ENCODE measurements at places on chromosomes 6 and 20.
A peak's percentile ranks its signal among the peaks of the same experiment; 100 is the strongest.

DNA sequence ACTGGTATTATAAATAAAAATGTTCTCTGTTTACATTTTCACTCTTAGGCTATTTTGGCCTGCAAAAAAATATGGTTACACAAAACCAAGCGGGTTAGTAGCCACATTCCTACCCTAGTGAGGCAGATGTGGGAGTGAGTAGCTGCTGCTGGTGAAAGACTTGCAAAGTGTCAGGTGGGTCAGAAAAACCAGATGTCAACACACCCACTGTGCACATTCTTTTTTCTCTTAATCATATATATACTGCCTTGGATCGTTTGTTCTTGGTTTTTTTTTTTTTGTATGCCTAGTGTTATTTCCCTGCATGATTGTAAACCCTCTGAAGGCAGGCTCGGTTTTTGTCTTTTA, 68.0 kb upstream of the TFB1M start:
- peak; percentile 62 for DNase-seq

DNA sequence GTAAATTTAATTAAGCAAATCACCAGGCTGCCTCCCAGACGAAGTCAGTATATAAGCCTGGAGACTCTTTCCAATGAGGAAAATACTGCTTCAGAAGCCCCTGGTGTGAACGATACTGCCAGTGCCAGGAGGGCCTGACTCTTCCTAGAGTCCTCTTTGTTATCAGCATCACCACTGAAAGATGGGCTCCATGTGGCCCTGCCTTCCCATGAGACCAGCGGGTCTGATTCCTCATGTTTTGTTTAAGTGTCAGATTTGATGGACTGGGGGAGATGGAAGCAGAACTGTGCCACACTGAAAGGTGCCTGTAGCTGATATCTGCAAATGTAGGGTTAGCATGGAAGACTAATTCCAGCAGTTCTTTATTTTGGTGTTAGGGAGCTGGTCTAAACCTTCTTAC, 7.9 kb downstream of the NQO2 start:
- no peak for DNase-seq

DNA sequence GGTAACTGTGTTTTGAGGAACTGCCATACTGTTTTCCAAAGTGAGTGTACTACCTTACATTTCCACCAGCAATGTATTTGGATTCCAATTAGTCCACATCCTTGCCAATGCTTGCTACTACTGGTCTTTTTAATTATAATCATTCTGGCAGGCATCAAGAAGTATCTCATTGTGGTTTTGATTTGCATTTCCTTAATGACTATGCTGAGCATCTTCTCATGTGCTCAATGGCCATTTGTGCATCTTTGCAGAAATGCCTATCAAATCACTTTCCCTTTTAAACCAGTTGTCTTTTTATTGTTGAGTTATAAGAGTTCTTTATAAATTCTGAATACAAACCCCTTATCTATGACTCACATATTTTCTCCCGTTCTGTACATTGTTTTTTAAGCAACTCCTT, 75.9 kb downstream of the ATG5 start:
- no peak for DNase-seq

- DNase-seq: no peak
Observed at GRCh38 chr6:30238178-30238795, 25.1 kb upstream of the TRIM26 start.

DNA sequence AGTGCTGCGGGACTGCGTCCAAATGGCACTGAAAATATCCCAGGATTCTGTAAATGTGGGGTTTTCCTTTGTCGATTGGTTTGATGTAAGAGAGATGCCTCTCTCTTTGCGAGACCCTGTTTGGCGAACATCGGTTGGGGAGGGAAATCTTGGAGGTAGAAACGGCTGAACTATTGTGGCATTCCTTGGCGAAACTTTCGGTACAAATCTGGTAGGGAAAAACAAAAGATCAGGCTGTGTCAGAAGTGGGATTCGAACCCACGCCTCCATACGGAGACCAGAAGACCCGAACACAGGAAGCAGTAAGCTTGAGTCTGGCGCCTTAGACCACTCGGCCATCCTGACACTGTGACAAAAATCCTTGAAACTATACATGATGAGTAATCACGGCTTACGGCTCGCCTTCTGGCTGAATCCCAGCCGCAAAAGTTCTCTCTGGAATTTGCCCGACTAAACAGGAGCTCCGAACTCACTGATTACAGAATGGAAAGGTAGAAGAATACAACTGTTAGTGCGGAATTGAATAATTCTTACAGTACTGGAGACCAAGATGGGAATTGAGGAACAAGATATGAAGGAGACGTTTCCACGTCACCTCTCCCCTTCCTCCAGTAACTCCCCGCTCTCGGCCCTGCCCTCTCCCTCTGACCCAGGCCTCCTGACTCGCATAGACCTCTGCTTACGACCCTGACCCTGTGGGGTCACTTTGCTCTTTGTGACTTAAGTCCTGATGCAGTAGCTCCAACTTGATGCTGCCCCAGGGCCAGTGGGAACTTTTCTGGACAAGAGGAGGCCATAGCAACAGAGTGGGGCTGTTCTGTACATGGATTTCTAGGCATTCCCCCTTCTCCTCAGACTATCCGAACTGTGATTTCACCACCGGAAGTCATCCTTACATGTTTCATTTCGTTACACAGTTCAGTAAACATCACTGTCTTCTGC, 132.8 kb upstream of the ZNF184 start:
- DNase-seq: peak; percentile 66

DNA sequence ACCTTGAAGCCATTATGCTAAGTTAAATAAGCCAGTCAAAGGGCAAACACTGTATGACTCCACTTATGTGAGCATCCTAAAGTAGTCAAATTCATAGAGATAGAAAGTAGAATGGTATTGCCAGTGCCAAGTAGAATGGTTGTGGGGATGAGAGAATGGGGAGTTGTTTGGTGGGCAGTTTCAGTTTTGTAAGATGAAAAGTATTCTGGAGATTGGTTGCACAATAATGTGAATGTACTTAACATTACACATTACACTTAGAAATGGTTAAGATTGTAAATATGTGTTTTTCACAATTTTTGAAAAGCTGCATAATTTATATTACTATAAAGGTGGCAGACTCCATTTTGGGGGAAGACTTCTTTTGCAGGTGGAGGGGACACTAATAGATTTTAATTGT, 51.3 kb upstream of the CARMIL1 start:
- no peak for DNase-seq

- no peak for DNase-seq
Observed at GRCh38 chr6:39770446-39770845, 21.7 kb upstream of the DAAM2 start.

GRCh38 chr6:90368601-90369000, 72.0 kb upstream of the BACH2 start:
- DNase-seq: peak; percentile 48

DNA sequence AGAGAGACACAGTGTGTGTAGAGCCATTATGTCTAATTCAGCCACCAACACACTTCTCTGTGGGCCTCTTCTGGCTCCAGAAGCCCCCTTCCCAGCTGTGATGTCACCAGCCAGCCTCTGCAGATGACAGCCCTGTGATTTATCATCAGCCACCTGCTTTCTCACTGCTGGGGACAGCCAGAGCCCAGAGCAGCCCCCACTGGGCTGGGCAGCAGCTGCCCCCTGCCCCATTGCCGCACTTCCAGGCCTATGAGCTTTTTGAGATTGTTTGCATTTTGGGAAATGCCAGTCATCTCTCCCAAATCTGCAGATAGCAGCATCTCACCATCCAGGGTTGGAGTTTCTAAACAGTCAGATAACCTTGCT, 21.9 kb upstream of the STX16 start:
- DNase-seq: no peak

DNA sequence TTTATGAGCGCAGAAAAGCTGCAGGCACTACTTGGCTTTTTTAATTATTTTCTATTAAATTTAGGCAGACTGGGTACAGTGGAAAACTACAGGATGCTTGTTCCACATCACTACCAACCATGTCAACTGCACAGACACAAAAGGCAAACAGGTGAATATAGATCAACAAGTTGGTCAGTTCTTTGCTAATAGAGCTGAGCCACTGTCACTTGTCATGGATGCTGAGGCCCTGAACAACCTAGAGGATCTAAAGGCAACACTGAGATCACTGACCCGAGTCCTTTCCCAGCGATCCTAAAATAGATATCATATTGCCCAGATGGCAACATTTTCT, 34.5 kb upstream of the FAM83C start:
- DNase-seq: no peak

DNA sequence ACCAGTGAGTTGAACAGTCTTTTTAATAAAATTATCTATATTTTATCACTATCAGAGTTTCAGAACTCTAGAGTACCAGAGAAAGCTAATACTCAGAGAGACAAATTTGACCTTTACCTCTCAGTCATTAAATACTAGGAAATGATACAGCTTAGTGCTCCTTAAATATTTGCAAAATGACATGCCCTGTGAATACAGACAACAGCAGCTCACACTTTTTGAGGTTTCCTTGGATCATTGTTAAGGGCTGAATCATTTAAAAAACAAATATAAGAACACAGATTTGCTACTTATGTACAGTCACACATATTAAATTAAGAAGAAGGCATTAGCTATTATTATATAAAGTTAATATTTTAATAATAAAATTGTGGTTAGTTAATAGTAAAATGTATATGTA, 1158.7 kb upstream of the EYS start:
- peak; percentile 5 for DNase-seq

DNA sequence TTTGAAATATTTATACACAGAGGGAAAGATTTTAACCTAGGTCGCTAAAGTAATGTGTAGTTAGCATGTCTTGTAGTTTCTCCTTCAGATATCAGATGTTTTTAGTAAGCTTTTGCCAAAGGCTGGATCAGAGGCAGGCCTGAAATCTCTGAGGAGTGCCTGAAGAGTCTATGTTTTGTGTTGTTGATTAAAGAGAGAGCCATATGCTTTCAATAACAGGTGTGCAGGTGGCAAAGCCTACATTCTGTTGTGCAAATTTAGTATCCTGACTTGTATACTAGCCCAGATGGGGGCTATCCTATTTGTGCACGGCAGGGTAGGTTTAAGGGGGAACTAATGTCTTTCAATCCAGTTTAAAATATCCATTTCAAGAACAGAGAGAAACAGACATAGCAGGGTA, 167.1 kb upstream of the ATXN1 start:
- no peak for DNase-seq

DNA sequence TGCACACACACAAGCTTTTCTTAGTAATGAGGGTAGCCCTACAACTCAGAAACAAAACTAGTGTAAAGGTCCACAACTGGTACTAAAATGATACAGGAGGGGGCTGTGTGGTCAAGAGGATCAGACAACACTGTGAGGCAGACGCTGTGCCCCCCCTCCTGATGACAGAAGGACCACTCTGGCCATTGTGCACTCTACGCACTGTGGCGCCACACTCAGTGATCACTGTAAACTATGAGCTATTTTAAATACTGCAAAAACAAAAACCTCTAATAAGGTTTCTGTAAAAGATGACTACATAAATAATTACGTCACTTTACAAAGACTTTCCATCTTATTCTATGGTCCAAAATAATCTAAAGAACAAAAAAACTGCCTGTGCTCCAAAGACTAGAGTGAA, 96.1 kb downstream of the SLC23A2 start:
- DNase-seq: no peak

GRCh38 chr6:105974986-105975385, 111.2 kb upstream of the PRDM1 start:
- DNase-seq: no peak

DNA sequence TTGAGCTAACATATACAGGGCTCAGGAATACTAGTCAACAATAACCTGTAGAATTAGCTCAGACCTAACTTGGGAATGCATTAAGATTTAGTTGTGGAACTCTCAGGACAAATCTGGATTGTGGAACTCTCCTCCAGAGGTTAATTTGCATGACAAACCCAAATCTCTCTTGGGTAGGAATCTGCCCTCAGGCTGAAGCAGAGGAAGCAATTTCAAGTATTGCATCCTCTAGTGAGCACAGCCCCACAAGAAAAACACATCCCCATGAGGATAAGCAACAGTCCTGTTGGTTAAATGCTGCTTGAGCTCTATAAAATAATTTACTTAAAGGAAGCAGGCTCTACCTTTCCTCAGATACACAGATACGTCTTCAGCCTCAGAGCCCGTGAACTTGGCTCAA, 170.9 kb upstream of the STXBP5 start:
- peak; percentile 26 for DNase-seq

- no peak for DNase-seq
Observed at GRCh38 chr6:123629258-123629941, 7.3 kb downstream of the TRDN start.

DNA sequence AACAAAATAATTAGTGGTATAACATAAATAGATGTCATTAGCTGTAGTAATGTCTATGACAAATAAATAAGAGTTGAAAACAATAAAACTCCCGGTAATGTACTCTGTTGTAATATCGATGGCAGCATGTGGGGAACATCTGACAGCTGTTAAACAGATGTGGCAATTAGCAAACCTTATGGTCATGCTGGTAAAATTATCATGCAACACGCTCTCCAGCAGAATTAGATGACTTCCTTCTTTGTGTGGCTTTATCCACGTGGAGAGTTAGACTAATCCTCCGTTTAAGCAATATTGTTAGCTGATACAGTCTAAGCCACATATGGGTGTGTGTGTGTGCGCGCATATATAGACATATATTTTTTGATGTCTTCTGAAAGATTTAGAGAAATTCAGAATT, 77.7 kb upstream of the ZFP64 start:
- DNase-seq: no peak

- DNase-seq: no peak
Observed at GRCh38 chr20:50077818-50078601, 34.9 kb downstream of the UBE2V1 start.

GRCh38 chr20:11937230-11937629, 19.5 kb downstream of the BTBD3 start:
- no peak for DNase-seq

DNA sequence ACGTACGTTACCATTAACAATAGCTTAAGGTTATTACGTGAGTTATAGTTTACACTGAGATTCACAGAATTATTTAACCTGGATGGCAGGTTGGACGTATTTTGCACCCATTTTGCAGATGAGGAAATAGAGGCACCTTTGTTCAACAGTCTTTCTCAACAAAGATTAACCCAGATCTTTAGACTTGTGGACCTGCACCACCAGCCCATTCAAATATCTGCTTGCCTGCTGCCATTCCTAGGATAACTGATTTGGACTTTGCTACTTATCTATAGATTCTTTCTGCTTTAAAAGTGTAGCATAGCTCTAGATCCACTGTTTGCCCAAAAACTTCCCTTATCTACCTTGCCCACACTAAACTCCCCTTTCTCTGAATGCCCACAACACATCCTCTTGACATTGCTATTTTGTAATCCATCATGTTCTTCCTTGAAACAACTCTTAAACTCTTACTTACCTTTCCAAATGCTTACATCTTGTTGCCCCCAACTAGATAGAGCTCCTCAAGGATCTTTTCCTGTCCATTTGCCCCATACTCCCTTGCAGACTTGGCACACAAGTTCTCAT, 56.4 kb upstream of the TNFAIP3 start:
- DNase-seq: no peak

DNA sequence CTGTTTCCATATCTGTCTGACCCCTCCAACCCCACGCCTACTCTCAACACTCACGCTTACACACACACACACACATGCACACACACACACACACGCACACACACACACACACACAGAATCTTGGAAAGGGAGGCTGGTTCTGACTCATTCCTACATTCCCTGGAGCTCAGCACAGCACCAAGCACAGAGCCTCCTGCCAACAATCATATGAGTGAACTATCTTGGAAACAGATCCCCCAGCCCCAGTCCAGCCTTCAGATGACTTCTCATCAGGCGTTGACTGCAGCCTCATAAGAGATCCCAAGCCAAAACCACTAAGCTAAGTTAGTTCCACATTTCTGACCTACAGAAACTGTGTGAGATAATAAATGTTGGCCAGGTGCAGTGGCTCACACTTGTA, 14.1 kb upstream of the HCK start:
- peak; percentile 51 for DNase-seq
